SK-N-DZ (cell line): ENCODE measurements at places on chromosomes 13 and 19.

DNA sequence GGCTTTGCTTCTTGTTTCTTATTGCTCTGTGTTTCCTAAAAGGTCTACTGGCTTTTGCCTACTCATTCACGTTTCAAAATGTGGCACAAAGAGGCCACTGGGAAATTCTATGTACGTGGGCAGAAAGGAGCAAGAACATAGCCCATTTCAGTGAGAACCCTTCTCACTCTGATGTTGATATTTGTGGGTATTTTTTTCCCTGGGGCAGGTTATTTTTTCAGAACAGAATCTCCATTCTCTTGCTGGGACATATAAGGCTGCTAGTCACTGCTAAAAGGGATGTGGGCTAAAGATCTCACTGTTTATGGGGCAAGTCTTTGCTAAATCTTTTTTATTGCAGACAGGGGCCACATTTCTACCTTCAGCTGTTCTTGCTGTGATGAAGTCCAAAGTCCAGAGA lies 27.1 kb downstream of the EDNRB start:
- no peak for DNase-seq

GRCh38 chr13:79621449-79621848 lies 140.5 kb downstream of the NDFIP2 start:
- no peak for DNase-seq

DNA sequence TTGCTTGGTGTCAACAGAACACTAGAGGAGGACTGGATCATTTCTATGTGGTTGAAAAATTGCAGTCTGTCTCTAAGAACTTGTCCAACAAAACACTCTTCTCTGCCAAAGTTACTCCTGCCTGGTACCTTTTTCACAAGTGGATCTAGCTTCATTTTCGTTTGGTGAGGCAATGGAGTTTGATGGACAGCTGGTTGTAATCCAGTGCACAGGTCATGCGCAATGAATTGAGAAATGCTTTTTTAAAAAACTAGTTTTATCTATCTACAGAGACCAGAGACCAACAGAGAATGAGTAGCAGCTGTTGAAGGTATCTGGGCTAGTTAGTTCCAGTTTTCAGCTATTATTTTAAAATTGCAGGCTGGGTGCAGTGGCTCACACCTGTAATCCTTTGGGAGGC lies 12.0 kb upstream of the KBTBD6 start:
- DNase-seq: no peak

DNA sequence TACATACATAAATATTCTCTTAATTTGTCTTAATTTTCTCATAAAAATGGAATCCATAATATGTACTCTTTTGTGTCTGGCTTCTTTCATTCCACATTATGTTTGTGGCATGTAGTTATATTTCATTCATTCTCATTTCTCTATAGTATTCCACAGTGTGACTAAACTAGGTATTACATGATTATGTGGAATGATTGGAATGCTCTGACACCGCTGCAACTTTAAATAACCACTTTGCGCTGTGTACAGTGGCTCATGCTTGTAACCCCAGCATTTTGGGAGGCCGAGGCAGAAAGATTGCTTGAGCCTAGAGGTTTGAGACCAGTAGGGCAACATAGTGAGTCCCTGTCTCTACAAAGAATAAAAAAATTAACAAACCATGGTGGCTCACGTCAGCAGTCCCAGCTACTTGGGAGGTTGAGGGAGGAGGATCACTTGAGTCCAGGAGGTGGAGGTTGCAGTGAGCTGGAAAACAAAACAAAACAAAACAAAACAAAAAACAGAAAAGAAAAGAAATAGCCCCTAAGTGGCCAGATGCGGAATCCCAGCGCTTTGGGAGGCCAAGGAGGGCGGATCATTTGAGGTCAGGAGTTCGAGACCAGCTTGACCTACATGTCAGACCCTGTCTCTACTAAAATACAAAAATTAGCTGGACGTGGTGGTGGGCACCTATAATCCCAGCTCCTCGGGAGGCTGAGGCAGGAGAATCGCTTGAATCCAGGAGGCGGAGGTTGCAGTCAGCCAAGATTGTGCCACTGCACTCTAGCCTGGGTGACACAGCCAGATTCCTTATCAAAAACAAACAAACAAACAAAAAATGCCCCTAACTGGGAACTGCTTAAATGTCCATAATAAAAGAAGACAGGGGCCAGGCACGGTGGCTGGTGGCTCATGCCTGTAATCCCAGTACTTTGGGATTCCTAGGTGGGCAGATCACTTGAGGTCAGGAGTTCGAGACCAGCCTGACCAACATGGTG lies 8.0 kb upstream of the SAE1 start:
- no peak for DNase-seq

GRCh38 chr13:21365574-21365973 lies 93.5 kb downstream of the ZDHHC20 start:
- no peak for DNase-seq

GRCh38 chr19:35468637-35469036 lies 20.6 kb downstream of the FFAR2 start:
- DNase-seq: no peak

DNA sequence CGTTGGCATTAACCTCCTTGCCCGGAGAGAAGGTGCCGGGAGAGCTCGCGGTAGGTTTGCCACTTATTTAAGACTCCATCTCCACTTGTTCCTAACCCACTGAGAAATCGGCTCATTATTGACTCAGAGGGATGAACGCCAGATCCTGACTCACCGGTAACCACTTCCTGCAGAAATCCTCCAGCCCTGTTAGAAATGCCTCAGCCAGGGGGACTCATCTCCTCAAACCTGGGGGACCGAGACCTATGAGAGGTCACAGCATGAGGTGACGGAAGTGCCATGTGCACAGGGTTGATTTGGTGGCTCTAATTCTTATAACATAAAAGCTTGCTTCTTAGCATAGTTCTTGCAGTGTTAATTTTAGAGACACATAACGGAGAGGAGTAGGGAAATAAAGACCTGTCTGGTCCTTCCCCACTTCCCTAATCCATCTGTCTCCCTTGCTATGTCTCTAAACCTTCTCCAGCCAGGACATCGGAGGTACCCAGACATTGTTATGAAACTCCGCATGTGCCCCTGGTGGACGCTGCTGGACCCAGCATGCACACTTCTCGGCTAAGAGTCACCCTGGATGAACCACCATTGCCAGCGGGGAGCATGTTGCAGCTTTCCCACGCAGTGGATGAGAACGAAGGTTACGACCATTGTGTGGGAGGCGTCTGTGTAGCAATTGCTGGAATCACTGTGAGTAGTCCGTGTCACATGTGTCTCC lies 158.9 kb downstream of the EFNB2 start:
- DNase-seq: peak; percentile 13

DNA sequence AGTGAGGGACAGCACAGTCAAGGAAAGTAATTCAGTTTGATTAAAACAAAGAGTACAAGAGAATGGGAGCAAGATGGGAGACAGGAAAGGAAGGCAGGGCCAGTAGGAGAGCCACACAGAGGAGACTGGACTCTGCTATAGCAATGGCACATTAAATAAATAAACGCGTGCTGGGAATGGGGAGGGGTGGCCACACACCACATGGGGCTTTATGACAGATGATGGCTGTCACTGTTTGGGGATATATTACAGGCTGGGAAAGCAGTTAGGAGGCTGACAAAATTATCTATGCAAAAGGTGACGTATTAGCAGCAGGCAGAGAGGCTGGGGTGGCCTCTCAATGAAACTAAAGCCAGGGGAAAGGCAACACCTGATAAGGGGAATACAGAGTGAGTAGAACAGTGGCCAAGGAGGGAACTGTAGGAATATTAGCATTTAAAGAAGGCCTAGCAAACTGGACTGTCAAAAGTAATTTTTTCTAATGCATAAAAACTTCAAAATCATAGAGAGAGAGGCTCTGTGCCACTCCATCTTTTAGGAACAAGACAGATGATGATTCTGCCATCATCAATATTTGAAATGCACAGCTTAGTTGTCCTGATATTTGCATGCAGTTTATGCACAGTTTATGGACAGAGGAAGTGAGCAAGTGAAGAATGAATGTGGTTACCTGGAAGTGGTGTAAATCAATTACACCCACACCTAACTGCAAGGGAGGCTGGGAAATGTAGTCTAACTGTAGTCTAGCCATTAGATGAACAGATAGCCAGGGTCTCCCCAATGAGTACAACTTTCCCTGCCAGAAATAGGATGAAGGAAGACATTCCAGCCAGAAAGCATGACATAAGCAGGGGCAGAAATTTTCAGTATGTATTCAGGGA lies 346.5 kb downstream of the FOXO1 start:
- no peak for DNase-seq

DNA sequence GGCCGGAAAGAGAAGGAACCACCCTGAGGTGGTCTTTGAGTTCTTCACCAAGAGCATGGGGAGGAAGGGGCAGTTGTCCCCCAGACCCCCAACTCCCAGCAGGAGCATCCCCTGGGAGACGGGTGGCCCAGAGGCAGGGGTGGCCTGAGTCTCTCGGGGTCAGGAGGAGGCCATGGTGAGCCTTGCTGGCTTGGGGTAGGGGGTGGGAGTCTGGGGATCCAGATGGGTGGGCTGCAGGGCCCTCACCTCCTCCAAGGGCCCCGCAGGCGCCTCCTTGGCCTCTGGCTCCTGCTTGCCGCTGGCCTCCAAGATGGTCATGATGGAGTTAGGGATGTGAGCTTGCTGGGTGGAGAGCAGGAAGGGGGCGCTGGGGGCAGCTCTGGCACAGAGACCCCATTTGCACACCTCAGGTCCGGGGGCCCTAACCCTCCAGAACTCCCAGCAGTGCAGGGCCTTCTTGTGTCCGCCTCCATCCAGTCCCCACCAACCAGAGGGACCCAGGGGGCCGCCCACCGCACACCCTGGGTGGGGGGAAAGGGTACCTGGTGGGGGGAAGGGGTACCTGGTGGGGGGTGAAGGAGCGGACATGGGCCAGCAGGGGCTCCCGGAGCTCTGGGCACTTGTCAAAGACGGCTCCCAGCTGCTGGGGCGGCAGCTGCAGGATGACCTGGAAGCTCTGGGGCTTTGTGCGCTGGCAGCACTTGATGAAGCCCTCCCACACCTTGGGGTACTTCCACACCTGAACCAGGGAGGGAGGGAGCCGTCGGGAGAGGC lies 1.3 kb upstream of the RSPH6A start:
- DNase-seq: no peak

GRCh38 chr19:35509018-35509652 lies 4.3 kb downstream of the DMKN start:
- DNase-seq: no peak

- DNase-seq: no peak
Observed at GRCh38 chr13:25198647-25199046, 26.6 kb upstream of the AMER2 start.

- DNase-seq: no peak
Observed at GRCh38 chr13:110797230-110797877, 83.9 kb downstream of the ING1 start.

DNA sequence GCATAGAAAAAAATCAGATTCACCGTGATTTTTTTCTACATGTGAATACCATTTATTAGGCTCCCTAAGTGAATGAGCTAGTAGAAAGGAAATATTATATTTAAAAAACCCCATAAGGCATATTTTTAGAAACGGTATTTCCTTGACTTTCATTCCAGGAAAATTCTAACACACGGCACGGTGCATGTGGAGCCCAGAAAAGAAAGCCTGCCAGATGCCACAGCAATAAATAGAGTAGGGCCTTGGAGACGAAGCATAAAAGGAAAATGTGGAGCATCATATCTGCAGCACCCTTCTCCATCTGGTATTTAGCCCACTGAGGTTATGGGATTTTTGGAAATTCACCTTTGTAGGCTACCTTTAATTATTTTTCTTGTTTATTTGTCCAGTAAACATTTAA lies 314.4 kb downstream of the ENOX1 start:
- no peak for DNase-seq

DNA sequence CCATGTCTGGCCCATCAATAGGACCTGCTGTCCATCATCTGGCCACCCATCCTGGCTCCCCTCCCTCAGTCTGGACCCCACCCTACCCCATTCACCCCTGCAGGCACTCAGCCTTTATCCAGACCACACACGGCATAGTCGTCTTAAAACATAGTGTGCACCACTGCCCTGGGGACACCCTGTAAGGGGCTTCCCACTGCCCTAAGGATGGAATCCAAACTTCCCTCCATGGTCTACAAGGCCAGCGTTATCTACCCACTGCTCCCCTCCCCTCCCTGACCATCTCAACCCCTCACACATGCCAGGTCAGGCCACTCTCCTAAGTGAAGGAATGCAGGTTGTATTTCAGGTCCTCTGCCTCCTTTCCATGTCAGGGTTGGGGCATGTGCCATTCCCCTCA lies 352.7 kb upstream of the ZNF507 start:
- DNase-seq: no peak

DNA sequence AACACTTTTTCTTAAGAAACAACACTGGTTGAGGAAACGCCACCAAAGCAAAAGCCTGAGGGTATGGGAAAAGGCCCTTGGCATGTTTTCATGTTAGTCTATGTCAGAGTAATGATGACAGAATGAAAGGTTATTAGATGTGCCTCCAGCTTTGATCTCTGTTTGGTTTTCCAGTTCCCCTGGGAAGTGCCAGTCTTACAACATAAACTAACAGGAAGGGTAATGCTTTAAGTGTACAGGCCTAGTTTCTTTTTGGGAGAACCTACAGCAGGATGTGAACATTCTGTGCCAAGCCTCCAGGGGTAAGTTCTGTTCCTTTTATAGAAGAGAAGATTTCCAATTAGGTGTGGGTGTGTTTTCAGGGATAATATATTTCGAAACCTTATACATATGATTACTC lies 121.7 kb downstream of the FNDC3A start:
- DNase-seq: no peak

- no peak for DNase-seq
Observed at GRCh38 chr19:12494260-12494860, 9.7 kb upstream of the ZNF709 start.

DNA sequence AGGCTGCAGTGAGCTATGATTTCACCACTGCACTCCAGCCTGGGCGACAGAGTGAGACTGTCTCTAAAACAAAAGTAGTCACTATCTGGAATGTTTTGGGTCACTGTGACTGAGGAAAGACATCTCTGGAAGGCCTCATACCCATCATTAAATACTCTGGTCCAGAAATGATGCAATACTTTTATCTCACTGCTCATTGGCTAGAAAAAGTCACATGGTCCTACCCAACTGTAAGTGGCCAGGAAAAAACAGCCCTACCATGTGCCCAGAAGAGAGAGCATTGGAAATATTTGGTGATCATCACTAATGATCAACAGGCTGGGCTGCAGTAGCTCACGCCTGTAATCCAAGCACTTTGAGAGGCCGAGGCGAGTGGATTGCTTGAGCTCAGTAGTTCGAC lies 29.8 kb downstream of the PNPLA6 start:
- no peak for DNase-seq

DNA sequence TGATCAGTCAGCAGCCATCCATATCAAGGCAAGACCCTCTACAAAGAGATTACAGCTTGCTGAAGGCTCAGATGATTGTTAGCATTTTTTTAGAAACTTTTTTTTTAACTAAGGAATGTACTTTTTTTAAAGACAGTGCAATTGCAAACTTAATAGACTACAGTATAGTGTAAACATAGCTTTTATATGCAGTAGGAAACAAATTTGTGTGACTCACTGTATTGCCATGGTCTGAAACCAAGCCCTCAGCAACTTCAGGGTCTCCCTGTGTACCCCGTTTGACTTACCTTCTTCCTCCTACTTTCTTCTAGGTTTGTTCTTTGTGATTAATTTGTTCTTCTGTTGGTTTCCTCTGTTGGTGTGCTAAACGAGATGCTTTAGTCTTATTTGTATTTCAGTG lies 93.0 kb upstream of the TEX29 start:
- no peak for DNase-seq

- DNase-seq: no peak
Observed at GRCh38 chr13:71360041-71360440, 507.0 kb downstream of the DACH1 start.

GRCh38 chr13:77918391-77919245 lies at the start of gene EDNRB:
Gene EDNRB, minus strand, starts transcription at chr13:77918831. Its CDS starts 258 bp downstream, at chr13:77918573.
- DNase-seq: peak; percentile 52

GRCh38 chr13:111962431-111962891 lies 104.5 kb upstream of the SOX1 start:
- no peak for DNase-seq

- no peak for DNase-seq
Observed at GRCh38 chr13:100244431-100244830, 155.5 kb downstream of the PCCA start.
